ENCODE measurements at places on chromosomes 1 and 21.

GRCh38 chr1:32100359-32100758, 7.5 kb upstream of the KPNA6 start:
- DNase-seq: no peak

DNA sequence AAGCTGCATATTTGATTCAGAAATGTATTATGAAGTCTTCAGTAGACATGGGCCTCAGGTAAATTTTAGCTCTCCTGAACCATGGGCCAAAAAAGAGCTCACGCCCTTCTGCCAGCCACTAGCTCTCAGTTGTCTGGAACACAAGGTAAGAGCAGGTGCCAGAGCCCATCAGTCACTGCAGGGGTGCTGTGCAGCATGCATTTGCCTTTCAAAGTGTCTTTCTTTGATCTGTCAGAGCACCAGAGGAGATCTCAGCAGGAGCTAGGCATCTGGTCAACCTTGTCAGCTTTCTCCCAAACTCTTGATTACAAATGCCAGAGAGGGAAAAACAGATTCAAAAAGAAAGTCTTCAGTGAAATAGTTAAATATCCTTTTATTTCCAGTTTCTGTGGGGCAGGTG, 332.3 kb downstream of the COL11A1 start:
- no peak for DNase-seq

- no peak for DNase-seq
Observed at GRCh38 chr1:114435088-114435715, 75.8 kb downstream of the TRIM33 start.

GRCh38 chr1:156657741-156658319, 15.9 kb downstream of the BCAN start:
- no peak for DNase-seq
